ENCODE measurements at places on chromosomes 2 and 18. TPM values are rescaled to one million over a fixed set of nuclear protein-coding genes. Genes with fewer than 3 reads are reported as not detected.

DNA sequence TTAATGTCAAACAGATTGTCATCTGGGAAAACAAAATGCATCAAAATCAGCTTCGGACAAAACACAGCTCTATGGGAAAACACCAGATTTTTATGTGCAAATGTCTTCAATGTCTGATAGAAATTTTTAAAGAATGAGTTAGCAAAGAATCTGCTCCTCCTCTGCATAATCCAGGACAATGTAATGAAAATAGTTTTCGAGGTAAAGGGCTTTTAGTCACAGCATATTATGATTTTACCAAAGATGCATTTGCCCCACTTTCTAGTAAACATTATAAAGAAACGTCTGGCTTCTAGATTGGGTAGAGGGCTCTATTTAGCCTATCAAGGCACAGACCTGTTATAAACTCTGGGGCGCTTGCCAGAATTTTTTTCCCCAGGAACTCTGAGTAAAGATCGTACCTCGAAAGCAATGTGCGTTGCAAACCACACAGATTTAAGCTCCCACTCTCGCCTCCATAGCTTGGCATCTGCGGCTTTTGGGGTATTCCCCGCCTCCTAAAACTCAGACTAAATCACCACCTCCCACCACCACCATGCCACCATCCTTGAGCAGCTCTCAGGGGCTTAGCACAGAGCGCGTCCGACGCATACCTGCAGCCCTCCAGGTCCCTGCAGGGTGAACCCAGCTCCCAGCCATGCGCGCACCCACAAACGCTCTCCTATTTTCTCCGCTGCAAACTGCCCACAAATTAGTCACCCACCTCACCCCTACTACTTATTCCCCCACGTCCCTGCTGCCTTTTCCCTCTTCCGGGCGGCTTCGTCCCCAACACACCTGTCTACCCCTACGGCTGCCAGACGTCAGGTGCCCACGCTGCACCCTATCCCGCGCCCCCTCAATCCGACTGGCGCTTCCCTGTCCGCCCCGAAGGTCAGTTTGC is 829 bp downstream of the ACVR1C start:
- DNase-seq: peak; percentile 40

DNA sequence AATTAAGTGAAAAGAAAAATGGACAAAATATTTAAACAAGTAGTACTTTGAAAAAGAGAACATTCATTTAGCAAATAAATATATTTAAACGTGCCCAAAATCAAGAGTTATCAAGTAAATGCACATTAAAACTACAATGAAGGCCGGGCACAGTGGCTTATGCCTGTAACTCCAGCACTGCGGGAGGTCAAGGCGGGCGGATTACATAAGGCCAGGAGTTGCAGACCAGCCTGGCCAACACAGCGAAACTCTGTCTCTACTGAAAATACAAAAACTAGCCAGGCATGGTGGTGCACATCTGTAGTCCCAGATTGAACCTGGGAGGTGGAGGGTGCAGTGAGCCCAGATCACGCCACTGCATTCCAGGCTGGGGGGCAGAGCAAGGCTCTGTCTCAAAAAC is 9.8 kb downstream of the STAM2 start:
- no peak for DNase-seq

DNA sequence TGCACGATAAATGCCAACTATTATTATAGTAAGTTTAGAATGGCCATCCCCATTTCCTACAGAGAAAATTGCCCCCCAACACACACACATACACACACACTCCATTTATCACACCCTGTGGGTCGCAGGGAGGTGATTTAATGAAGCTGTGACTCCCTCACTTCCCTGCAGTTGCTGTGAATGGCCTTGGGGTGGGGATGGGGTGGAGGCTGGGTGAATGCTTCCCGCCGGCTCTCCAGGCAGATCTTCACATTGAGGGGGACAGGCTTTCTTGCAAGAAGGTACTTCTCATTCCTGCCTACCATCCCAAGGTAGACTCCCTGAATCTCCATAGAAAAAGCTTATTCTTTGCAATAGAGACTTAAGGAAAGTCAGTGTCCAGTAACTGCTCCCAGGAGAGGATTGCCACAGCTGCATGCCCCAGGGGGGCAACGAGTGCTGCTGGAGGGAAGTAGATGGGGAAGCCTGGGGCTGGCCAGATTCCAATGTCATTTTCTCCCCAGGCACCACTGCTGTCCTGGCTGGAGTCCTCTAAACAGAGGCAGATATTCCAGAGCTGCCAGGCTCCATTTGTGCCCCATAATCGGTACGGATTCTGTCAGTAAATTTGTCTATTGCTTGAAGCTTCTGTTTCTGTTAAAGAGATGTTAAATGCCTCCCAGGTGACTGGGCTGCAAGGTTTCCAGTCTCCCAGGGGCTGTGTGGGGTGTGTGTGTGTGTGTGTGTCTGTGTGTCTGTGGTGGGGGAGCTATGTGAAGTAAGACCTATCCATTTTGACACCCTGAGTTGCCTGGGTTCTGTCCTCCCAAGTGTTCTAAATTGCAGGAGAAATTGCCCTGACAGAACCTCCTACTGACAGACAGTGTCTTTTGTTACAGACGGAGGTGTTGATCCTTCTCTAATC is 265.5 kb downstream of the SRBD1 start:
- no peak for DNase-seq

GRCh38 chr2:58427572-58428095 is 186.5 kb upstream of the FANCL start:
- DNase-seq: peak; percentile 46

DNA sequence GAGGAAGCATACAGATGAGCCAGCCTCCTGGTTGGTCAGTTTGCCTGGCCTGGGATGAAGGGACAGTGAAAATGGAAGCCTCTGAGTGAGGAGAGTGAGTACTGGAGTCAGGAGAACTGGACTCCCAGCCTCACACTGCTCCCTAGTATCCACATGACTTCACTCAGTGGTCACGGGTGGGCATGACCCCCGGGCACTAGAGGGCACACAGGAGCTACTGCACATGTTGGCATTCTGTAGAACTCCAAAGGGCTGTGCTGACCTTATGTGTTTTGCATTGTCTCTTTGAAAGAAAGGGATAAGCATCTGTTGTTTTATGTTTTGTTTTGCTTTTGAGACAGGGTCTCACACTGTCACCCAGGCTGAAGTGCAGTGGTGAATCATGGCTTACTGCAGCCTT is 23.7 kb downstream of the NCAPH start:
- DNase-seq: no peak

- peak; percentile 65 for DNase-seq
These were observed 118.6 kb downstream of the RBMS1 start for GRCh38 chr2:160375037-160375436.

DNA sequence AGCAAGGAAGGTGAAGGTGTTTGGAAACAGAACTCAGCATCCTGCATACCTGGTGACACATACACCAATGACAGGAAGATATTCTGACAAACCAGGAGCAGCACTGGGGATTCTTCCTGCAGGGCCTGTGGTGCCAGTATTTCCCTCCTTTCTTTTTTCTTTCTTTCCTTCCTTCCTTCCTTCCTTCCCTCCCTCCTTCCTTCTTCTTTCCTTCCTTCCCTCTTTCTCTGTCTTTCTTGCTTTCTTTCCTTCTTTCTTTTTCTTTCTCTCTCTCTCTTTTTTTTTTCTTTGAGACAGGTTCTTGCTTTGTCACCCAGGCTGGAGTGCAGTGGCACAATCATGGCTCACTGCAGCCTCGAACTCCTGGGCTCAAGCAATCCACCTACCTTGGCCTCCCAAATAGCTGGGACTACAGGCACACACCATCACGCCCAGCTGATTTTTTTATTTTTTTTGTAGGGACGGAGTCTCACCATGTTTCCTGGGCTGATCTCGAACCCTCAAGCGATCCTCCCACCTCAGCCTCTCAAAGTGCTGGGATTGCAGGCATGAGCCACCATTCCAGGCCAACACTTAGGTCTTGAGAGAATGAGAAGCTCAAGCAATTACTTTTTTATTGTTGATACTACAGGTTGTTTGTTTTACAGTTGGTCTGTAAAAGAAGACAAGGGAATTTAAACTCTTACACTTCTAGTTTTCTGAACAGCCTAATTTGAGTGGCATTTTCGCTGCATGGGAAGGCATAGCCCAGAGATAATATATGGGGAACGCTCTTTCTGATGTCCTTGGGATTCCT is 54.7 kb upstream of the GATA6 start:
- no peak for DNase-seq

The AMER3 gene
- total RNA-seq: not detected

The LAMA3 gene
- 2.4 TPM for total RNA-seq

The MYO1B gene
- 26.2 TPM for total RNA-seq

DNA sequence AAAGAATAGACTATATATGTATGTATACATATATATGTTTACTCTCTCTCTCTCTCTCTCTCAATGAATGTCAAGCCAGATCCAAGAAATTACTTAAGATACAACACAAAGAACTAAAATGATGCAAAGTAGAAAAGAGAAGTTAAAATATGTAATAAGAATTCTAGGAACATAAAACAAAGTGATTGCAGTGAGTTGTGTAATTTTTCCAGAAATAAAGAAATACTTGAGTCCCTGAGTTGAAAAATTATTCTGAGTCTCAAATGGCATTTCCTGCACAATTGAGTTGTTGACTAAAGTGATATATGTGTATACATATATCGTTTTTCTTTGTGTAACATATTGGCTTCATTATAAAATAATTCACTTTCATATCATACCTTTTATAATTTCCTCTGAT is 262.4 kb downstream of the INSIG2 start:
- no peak for DNase-seq

DNA sequence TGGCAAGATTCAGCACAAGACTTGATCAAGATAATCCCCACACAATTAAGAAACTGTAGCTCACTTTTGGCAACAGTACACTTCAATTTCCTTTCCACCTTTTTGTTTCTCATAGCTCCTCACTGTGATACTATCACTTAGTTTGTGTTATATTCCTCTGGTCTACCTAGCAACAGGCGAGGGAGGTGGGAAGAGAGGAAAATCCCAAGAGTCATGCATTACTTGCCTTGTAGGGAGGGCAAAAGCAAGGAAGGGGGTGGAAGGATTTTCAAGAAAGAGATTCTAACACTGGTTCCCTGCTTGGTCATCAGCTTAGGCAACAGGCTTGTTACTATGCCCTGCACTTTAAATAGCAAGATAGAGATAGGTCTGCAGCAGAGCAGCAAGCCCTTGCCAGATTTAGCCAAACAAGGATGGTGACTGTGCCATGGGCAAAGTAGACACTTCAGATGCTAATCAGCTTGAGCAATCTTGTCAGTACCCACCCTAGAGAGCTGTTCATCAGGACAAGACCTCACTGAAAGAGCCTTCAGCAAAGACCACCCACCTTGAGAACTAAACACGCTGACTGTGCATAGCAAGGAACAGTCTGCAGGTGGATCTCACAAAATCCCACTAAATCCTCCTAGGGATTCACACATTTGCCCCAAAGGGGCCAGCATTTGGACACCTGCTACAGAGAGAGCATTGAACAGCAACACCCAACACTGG is 134.6 kb downstream of the MBD2 start:
- peak; percentile 6 for DNase-seq

The IMP4 gene
- total RNA-seq: 97.3 TPM

The LINC00305 gene
- total RNA-seq: not detected

- DNase-seq: no peak
These were observed 25.4 kb downstream of the MAP4K4 start for GRCh38 chr2:101722864-101723263.

The VAPA gene
- 425 TPM for total RNA-seq

DNA sequence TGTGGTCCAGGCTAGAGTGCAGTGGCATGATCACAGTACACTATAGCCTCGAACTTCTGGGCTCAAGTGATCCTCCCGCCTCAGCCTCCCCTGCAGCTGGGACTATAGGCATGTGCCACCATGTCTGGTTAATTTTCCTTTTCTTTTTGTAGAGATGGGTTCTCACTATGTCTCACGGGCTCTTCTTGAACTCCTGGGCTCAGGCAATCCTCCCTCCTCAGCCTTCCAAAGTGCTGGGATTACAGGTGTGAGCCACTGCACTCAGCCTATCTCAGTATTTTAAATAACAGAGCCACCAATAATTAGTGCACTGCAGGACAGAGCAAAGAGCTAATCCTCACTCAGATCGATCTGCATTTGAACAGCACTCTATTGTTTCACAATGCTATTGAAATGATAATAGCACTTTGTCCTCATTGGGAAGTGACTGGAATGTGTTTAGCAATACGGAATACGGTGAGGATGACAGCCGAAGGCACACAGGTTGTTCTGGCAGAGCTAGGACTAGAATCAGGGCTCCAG is 335.9 kb downstream of the DLGAP1 start:
- no peak for DNase-seq

DNA sequence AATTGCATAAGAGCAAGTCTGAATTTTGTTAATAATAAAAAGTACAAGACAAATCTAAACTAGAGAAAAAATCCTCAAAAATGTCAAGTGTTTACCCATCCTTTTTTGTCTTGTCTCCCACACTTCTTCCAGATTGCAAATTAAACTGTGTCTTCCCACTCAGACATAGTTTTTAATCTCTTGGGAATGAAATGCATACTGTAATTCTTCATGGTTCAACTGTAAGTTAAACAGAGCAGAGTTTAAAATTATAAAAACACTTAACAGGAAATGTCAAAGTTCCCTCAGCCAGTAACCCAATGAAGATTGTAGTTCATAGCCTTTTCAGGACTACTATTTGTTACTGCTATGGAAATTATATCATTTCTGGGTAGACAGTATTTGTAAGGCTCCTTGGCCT is 171.8 kb downstream of the UBE2E3 start:
- no peak for DNase-seq

The MATN3 gene
- 0.81 TPM for total RNA-seq

The PKDCC gene
- total RNA-seq: 4.1 TPM

DNA sequence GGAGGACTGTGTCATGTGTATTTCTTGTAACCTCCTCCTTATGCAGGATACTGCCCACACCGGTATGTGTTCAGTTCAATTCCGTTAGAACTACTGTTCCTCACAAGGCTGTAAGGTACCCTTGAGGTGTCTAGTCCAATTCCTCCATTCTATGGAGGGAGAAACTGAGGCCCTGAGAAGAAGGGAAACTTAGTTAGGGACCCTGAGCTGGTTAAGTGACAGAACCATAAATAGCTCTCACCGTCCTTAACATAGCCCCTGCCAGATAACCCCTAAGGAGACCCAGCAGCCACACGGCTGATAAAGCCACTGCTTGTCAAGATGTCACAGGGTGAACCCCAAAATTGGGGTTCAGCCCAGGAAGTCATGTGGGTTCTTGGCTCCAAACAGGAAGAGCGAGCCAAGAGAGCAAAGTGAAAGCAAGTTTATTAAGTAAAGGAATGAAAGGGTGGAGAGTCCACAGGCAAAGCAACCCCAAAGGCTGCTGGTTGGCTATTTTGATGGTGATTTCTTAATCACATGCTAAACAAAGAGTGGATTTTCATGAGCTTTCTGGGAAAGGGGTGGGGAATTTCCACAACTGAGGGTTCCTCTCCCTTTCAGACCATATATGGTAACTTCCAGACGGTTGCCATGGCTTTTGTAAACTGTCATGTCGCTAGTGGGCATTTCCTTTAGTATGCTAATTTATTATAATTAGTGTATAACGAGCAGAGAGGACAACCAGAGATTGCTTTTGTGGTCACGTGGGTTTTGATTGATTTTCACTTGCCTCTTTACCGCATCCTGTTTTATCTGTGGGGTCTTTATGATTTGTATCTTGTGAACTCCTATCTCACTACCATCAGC is 83.4 kb upstream of the RTN4 start:
- peak; percentile 98 for DNase-seq

DNA sequence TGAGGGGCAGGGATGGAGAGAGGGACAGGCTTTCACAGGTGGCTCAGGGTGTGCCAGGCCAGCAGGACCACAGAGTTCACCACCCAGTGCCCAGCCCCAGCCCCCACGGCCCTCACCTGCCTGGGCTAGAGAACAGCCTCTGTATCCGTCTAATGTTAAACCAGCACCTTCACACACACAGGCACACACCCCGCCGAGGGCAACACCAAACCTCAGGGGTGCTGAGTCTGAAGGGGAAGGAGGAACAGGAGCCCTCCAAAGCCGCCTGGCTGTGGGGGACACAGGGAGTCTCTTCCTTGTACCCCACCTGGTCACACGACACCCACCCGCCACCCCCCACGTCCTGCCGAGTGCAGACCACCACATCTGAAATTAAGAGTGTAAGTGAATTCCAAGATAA is 205.8 kb upstream of the SALL3 start:
- no peak for DNase-seq

Measured in M059J (cell line).